Effector CD8-positive, alpha-beta T cell (primary cell): ENCODE measurements at places on chromosomes 3 and 15.

DNA sequence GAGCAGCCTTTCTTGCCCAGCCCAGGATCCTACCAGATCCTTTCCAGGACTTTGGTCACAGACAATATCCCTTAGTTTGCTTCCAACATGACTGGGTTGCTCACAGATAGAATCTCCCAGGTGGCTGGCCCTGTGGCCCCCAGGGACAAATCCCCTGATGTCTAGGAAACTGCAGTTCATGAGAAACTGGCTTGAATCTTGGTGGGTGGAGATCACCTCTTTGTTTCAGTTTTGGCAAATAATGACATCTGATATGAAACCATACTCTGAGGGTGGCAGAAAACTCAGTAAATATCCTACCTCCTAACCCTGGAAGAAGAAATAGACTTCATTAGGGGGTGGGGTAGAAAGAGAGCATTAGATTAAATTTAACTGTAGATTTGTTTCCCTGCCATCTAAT, 44.1 kb upstream of the PFN2 start:
- DNase-seq, result no peak

- no peak for DNase-seq
Observed at GRCh38 chr3:73121669-73122331, 60.3 kb downstream of the EBLN2 start.

- no peak for DNase-seq
Observed at GRCh38 chr3:58989163-58989562, 60.7 kb downstream of the CFAP20DC start.

GRCh38 chr15:88956906-88957305, 43.7 kb upstream of the MFGE8 start:
- DNase-seq, result no peak

GRCh38 chr3:186307594-186308221, 54.3 kb downstream of the DGKG start:
- DNase-seq, result no peak

- no peak for DNase-seq
Observed at GRCh38 chr15:47900751-47901150, 183.4 kb downstream of the SEMA6D start.

DNA sequence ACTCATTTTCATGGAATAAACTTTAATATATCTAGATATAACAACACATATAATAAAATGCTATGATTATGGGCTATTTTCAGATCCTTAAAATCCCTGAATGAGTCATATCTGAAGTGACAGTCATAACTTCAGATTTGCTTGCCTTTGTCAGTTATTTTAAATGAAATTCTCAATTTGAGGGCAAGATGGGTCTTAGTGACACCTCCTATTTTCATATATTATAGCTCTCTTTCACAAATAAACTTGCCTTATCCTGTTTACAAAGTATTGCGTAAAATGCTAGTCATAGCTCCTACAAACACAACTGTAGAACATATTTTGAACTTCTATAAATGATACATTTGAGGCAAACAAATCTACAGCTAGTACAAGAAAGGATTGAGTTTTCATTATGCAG, 6.2 kb upstream of the THRB start:
- no peak for DNase-seq

- DNase-seq, result no peak
Observed at GRCh38 chr3:142608631-142609030, 12.4 kb downstream of the PLS1 start.

GRCh38 chr3:106673926-106674569, 703.2 kb upstream of the CCDC54 start:
- DNase-seq, result no peak

DNA sequence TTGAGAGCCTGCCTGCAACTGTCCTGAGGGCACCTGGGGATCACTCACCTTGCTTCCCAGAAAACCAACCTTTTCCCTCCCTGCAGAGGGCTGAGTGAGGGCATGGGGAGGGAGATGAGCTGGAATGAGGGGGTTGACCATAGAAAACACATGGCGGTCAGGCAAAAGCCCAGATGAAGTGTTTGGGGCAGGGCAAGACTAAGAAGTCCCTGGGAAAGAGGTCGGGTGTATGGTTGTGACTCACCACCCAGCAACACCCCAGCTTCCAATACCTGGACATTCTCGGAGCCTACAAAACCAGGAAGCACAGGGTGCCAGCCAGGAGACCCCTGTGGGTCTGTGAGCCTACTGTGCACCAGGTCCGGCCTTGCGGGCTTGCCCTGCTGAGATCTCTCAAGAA, 95.3 kb upstream of the ATP2B2 start:
- DNase-seq, result no peak

GRCh38 chr3:181176601-181177000, 187.1 kb upstream of the DNAJC19 start:
- DNase-seq, result no peak
